Neural progenitor cell (in vitro differentiated cells): ENCODE measurements at places on chromosomes 6 and 20.

GRCh38 chr6:133392015-133392414 is 150.9 kb downstream of the EYA4 start:
- DNase-seq = no peak

DNA sequence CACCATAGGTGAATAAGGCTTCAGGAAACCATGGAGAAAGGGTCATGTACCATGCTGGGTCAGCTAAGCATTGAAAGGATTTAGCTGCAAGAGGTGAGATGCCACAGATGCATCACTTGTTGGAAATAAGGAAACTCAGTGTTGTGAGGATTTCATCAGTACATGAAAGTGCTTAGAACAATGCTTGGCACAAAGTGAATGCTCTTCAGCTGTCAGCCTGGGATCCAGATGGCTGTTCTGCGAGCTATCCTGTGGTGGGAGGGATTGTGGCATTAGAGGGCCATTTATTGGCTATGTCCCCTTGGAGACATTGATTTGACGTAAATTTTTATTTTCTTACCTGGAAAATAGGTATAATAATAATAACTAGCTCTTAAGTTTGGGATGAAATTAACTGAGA is 53.0 kb downstream of the ELOVL2 start:
- peak; percentile 42 for DNase-seq

DNA sequence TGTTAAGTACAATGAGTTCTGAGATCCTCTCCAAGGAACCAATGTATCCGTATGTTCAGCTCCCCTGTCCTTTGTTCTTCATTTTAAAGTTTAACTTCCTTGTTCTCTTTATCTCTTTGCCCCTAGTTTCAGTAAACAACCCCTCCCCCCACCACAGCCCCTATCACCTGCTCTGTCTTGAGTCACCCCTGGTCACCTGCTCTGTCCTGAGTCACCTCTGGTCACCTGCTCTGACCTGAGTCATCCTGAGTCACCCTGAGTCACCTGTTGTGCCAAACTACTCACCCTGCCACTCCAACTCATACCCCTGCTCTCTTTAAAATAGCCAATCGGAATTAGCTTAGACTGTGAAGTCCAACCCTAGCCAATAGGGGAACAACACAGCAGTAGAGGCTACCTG is 288.7 kb upstream of the CDYL start:
- no peak for DNase-seq

- no peak for DNase-seq
Measured at GRCh38 chr6:74404366-74404765, 708.4 kb downstream of the CD109 start.

DNA sequence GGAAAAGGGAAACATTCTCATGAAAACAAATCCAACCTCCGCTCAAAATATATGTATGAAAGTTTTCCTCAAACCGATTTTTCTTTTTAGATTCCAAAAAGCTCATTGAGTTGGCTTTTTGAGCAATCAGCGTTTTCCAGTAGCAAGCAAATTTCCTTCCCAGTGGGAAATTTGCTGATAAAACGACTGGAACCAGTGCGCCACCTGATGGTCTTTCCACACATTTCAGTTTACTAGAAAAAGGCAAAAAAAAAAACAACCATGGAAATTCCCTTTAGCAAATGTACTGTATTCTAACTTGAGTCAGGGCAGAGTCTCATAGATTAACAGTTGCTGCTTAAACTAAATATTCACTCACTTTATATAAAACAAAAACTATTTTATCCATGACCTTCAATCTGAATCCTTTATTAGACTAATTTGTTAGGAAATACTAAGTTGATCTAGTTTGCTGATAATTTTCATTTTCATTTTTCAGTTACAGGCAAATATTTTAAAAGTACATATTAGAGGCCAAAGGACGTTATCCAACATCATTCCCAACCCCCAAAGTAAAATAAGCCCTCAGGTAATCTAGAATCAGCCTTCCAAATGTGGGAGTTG is 271.5 kb downstream of the FOXA2 start:
- DNase-seq = peak; percentile 64

DNA sequence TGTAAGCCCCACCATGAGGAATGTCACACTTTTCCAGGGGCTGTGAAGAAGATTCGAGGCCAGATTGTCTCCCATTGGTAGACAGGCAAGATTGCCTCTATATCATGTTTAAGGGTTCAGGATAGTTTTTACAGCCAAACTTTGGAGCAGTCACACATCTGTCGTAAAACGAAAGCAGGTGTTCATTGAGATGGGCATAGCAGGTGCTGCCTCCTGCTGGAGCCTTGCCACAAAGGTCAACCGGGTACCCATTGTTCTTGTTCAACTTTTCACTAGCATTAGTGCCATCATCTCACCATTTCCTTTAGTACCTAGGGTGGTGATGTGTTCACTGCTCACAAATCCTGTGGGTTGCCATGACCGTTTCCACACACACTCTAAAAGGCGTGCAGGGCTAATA is 198.3 kb downstream of the HTR1B start:
- no peak for DNase-seq

- DNase-seq = no peak
Measured at GRCh38 chr20:13749811-13750210, 34.9 kb downstream of the ESF1 start.

DNA sequence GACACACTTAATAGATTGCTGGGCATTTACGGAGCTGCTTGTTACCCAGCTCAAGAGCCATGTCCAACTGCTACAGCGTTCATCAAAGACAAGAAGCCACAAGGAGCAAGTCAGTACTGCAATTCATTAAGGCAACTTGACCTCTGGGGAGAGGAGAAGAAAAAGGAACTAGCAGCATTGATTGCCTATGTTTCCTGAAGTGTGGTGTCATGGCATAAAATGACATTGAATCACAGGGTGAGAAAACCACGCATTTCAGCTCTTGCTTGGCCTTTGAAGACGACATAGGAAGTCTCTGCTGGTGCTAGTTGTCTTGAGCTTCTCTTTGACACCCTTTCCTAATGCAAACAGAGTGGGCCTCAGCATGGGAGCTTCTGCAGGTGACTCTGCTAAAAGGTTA is 139.1 kb downstream of the CDH26 start:
- no peak for DNase-seq

DNA sequence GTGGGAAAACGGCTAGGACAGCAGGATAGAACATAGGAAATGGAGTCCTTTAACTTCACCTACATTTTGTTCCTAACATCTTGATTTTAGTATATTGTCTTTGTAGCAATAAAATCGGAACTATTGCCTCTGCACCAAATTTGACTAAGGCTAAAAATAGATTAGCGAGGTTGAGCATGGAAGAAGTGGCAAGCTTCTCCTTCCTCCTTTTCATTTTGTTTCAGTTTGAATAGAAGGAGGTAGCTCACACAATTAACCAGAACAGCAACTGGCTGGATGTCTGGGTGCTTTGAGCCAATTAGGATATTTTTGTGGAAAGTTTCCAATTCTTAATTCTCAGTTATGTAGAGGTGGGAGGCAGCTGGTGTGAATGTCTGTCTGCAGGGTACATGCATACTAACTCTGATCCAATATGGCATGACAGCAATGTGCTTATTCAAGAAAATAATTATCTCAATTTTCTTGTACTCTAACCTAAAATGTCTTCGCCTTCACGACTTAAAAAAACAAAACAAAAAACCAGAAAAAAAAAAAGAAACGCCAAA is 3.1 kb upstream of the HECA start:
- no peak for DNase-seq

DNA sequence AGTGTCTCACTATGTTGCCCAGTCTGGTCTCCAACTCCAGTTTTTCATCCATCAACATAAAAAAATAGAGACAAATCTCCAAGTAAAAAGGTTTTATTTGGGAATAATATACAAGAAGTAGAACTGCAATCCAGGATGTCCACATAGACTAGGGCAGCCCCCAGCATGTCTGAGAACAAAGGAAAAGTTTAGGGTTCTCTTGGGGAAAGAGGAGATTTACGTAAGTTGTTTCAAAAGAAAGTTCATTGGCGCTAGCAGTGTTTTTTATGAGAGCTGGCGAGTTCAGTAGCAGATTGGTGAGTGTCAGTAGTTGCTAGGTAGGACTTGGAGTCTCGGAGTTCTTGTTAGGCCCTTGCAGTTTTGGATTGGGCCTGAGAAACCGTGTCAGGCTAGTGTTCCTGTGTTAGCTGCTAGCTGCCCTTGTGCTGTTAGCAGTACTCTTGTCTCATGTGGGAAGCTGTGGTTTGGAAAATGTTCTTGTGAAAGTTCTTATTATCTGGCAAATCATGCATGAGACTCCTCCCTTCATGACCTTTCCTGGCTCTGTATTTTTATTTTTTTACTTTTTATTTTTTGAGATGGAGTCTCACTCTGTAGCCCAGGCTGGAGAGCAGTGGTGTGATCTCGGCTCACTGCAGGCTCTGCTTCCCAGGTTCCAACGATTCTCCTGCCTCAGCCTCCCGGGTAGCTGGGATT is 24.7 kb downstream of the TTLL9 start:
- peak; percentile 37 for DNase-seq

DNA sequence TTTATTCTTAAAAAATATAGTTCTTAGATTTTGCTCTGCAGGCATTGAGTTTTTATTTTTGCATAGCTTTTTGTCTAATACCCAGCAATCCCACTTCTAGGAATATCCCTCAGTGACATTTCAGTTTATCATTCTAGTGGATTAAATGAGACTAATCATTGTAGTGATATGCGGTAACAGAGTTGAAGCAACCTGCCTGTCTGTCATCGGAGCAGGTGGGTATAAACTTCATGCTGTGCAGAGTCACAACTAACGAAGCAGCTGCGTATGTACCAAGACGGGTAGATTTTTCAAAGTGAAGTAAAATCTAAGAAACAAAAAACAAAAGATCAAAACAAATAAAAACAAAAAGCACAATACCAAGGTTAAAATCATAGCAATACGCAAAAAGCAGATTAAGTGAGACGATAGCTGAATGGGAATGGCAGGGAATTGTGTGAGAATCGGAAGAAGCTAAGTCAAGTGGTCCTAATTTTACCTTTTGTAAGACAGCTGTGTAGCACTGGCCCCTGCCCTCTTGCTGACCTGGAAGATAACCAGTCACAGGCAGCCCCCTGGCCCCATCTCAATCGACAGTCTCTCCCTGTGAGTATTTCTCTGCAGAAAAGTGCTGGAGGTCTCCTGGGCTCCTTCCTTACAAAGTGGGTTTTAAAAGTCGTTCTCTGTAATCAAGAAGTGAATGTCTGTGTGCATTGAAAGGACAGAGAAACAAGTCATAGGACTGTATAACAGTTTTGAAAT is 169.2 kb downstream of the OR2B2 start:
- DNase-seq = peak; percentile 42

- DNase-seq = no peak
Measured at GRCh38 chr20:48718786-48719578, 108.8 kb downstream of the PREX1 start.

DNA sequence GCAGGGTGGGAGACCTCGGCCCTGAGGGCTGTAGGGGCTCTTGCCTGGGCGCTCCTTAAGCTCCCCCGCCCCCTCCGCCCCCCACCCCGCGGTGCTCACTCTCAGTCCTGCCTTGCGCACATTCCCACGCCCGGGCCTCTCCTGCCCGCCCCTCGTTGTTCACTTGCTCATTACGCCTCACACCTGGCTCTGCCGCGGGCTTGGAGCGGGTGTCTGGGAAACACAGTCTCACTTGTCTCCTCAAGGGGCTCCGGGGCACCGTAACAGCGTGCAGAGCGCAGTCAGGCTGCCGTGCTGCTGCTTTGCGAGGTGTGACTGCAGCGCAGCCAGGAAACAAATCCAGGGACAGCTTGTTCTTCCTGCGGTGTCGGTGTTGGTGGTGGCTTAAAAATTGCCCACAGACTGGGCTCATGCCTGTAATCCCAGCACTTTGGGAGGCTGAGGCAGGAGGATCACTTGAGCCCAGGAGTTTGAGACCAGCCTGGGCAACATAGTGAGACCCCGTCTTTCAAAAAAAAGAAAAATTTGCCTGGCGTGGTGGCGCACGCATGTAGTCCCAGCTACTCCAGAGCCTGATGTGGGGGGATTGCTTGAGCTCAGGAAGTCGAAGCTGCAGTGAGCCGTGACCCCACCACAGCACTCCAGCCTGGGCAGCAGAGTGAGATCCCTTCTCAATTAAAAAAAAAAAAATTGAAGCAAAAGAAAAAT is 4.6 kb downstream of the NPBWR2 start:
- peak; percentile 84 for DNase-seq
